ENCODE measurements at places on chromosomes 5 and 9.

DNA sequence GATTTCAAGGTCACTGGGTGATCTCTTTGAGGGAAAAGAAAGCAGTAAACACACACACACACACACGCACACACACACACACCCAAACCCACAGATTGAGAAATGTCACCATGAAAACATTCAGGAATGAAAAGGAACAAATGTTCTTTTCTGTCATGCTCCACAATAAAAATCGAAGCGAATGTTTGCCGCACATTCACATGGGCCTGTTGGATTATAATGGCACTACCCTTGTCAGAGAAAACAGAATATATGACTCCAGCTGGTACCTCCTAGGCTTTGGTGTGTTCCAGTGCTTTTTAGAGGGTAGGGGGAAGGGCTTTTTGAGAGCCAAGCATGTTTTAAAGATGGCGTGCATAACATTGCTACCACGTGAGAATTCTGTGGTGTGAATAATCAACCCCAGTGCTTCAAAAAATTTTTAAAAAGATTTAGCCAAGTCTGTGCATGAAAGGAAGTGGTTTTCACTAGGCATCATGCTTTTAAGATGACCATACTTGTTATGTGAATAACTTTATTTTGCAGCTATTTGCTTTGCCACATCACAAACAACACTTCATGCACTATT, 120.8 kb upstream of the ZNF608 start:
- no peak for DNase-seq

DNA sequence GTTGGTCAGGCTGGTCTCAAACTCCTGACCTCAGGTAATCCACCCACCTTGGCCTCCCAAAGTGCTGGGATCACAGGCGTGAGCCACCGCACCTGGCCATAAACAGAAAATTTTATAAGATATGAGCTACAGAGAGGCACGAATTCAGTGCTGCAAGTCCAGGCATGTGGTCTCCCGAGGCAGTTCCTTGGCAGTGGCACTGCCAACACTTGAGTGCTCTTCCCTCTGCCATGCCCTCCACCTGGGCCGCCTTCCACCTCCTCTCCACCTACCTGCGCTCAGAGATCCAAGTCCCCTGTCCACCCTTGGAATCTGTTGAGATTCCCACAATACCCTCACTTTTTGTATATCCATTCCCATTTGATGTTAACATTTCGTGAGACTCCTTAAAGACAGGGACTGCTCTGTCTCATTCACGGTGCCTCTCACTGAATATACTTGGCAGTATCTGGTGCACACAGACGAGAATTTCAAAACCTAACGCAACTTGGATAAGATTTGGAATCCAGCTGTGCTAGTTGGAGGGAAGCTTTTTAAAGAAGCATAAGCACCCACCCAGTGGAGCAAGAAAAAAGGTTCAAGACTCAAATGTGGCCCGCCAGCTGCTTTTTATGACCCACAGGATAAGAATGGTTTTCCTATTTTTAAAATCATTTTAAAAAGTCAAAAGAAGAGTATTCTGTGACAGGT, 68.3 kb downstream of the DCP2 start:
- DNase-seq: no peak

GRCh38 chr9:68942790-68943189, 71.1 kb downstream of the PRKACG start:
- no peak for DNase-seq

DNA sequence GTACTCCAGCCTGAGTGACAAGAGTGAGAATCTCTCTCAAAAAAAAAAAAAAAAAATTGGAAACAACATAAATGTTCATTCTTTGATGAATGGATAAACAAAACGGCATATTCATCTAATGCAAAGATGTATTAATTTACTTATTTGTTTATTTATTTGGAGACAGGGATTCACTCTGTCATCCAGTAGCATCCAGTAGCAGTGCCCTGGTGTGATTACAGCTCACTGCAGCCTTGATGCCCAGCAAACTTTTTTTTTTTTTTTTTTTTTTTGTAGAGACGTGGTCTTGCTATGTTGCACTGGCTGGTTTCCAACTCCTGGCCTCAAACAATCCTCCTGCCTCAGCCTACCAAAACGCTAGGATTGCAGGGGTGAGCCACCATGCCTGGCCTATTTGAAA, 24.4 kb downstream of the OR2V2 start:
- no peak for DNase-seq

- DNase-seq: no peak
Observed at GRCh38 chr9:114428466-114428865, 40.7 kb upstream of the AKNA start.

GRCh38 chr9:70683841-70684240, 269.4 kb upstream of the KLF9 start:
- DNase-seq: no peak

GRCh38 chr9:83142389-83142788, 79.4 kb upstream of the RASEF start:
- DNase-seq: no peak

GRCh38 chr5:40654377-40654991, 25.2 kb upstream of the PTGER4 start:
- no peak for DNase-seq

DNA sequence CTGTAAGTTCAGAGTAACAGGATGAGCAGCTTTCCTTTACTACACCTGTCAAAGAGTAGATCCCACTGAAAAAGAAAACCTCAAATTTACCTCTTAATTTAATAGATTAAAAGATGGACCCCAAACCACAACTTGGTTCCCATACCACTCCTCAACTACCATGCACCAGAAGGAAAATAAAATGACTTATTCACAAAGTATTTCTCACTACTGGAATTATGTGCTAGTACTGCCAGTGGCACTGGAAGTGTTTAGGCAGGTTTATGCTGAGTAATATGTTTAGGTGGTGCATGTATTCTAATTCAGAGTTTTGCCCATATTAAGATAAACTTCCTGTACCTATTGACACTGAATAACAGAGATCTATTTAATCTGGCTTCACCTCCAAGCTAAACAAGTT, 6.6 kb downstream of the PLK2 start:
- DNase-seq: no peak

DNA sequence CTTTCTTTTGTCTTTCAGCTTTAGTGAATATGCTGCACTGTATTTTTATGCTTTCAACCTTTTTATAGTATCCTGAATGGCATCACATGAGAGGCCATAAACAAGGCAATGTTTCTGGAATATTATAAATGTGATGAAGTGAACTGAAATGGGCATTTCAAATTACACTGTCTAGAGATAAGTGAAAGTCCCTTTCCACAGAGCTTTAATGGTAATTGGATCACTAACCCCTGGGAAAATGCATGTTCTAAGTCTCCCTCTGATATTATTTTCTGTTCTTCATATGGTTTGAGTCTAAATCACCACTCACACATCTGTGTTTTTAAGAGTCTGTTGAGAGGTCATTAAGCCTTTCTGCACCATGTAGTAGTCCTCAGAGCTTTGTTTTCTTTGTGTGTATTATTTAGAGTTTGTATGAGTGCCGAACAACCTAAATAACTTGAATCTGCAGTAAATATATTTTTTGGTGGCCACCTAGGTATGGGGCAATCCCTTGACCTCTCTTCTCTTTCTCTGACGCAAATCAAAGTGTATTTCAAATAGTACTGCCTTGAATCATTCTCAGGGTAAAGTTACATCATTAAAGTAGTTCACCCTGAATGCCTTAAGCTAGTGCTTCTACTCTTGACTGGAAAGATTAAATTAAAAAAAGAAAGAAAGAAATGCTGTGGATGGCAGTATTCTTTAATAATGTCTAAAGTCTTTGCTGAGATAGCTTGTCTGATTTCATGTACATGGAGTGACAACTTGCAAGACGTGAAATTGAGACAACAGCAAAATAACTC, 1931.0 kb upstream of the CDH6 start:
- no peak for DNase-seq

GRCh38 chr9:118129541-118129940, 425.3 kb downstream of the TLR4 start:
- no peak for DNase-seq

GRCh38 chr9:110626101-110626829, 42.3 kb upstream of the MUSK start:
- no peak for DNase-seq

DNA sequence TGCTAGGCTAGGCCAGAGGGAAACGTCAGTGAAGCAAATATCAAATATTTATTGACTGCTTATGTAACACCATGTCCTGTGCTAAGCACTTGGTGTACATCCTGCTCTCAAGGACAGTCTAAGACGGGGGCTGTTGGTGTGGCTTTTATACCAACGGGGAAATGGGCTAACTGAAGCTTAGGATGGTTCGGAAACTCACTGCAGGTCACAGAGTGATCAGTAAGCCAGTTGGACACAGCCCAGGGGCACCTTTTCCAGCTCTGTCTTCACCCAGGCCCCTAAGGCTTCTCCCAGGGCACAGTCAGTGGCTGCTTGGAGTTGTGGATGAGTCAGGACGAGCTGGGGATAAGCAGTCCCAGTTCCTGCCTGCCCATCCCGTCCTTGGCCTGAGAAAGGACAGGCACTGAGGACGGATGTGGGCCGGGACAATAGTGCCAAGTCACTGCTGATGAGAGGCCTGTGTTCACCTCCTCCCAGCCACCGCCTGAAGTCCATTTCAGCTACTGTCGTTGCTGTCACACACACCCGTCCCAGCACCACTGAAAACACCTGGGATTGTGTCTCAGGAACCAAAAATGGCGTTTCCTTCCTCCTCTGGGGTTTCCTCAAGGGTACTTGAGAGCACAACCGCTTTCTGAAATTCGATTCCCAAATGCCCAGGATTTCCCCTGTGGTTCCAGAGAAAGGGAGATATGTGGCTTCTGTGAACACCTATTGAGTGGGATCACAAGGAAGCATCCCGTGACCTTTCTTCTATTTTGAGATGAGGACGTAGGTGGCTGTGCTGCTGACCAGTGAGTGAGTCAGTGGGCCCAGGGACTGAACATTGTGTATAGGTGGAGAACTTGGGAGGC, 17.5 kb upstream of the SPRY4 start:
- peak; percentile 80 for DNase-seq

- DNase-seq: no peak
Observed at GRCh38 chr5:169412831-169413230, 111.9 kb upstream of the SLIT3 start.

- no peak for DNase-seq
Observed at GRCh38 chr5:131932235-131932634, 13.2 kb downstream of the MEIKIN start.

DNA sequence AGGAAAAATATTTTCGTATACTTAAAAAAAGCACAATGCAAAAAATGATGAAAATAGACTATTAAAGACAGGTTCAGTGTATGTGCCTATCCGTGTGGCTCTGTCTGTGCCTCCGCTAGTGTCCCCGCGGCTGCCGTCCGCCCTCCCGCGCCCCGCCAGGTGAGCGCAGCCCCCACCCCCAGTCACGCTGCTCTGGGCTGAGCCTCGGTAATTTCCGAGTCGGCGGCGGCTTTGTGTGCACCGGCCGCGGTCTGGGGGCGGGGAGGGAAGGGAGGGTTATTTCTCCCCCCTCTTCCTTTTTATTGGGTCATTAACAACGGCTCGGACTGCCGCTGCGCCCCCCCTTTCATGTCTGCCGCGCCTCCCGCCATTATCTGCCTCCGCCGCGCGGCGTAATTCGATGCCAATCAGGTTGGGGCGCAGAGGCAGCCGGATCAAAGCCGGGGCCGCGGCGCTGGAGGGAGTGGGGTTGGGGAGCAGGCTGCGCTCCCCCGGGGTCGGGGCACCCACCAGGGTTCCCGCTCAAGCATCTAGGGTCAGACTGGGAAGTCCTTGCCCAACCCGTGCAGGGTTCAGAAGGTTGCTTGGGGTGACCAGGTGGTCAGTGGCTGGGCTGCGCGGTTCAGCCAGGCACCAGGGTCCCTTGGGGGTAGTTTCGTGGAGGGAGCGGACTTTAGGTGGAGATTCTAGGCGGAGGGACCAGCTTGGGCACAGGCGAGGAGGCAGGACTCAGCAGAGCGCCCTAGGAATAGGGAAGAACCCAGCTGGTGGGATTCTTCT, 39.5 kb upstream of the PSD2 start:
- DNase-seq: no peak

- DNase-seq: no peak
Observed at GRCh38 chr9:74499111-74499601, 2.0 kb downstream of the RORB start.

DNA sequence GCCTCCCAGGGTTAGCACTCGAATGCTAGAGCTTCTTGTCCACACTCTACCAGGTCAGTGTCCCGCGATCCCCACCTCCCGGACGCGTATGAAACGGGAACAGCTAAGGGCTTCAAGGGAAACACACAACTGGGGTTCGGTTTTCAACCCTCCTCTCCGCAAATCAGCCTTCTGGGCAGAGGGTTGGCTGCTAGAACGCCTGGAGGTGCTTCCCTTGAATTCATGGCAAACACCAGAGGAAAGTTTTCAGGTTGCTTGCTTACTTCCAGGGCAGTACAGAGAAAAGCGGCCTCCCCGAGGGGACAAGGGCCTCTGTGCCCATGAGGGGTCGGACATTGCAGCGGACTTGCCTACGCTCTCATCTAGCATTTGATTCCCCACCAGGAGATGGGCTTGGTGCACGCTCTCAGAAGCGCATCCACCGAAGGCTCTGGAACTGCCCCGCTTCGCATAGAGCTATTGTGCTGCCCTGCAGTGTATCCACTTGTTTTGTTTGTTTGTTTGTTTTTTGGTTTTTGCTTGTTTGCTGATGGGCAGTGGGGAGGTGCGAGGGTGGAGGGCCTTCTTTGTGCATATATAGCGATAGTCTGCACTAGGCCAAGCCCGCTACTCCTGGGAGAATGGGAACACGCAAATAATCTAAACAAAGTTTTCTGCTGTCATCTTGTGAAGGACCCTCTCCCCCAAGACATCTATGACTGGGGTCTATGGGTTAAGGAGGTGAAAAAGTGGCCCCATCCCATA, 1.3 kb upstream of the DMRT3 start:
- DNase-seq: no peak

DNA sequence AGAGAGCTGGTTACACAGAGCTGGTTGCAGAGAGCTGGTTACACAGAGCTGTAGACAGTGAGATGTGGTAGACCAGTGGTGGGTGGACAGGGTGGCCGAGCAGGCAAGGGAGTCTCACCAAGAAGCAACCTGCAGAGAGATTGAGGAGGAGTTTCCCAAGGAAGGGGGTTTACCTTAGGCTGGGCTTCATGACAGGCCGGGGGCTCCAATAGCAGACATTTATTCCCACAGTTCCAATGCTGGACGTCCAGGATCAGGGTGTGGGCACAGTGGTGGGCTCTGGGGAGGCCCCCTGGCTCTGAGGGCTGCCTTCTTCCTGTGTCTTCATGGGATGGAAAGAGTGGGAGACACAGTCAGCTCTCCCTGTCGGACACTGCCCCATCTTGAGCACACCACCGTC, 386.9 kb upstream of the IRX4 start:
- no peak for DNase-seq

GRCh38 chr5:76836181-76836580, 13.6 kb upstream of the S100Z start:
- no peak for DNase-seq

GRCh38 chr9:107703651-107704050, 214.1 kb upstream of the KLF4 start:
- DNase-seq: no peak
